ENCODE measurements at places on chromosomes 5 and 9.

DNA sequence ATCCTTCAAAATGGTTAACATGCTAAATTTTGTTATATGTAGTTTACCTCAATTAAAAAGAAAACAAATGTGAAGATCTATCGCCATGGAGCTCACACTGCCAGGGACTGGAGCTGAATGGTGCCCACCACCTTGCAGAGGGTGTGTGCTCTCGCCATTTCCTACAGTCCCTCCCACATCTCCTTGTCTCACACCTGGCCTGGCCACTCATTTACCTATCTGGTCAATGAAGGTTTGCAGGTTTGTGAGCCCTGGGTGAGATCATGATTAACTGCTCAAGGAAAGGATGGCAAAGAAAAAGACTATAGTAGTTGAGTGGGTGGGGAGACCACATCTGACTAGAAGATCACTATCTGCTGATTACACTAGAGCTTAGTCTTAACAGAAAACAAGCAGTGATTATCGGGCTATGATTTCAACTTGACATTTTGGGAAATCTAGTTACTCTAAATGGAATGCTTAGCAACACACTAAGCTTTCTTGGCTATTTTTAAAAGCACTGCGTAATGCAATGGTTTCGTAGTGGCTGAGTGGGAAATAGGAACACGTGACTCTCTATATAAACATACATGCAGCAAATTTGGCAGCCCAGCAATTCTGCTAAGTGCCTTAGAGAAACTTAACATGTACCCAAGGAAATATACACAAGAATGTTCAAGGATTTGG, 27.3 kb downstream of the PUM3 start:
- DNase-seq, result no peak

GRCh38 chr5:68147659-68148058, 67.9 kb upstream of the PIK3R1 start:
- DNase-seq, result no peak

DNA sequence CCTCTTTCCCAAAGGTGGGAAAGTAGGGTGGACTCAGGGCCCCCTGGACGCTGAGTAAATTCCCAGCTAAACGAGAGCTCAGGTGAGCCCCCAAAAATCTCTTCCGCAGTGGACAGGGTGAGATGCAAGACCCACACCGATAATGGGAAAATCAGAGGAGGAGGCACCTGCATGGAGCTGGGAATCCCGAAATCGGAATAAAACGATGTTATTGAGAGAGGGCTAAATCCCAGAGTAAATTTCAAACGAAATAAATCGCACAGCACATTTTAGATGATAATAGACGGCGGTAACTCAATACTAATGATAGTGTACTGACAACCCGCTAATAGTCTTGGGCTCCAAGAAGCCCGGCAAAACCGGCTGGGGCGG, 3.0 kb upstream of the BARHL1 start:
- DNase-seq, result no peak

DNA sequence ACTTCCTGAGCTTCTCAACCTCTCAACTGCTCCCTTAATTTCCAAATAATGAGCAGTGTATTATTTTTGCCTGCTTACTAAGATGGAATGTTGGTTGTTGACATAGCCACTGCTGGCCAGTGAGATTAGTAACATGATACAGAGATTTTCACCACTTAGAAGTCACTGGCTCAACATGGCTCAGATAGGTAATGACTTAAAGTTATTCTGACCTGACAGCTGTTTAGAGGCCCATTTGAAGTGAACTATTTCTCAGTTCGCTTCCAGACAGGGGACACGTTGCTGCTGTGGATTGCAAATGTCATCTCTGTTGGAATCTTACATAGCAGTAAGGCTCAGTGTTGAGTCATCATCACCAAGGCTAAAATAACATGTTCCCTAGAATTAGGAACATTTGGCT, 490.2 kb downstream of the TLE4 start:
- DNase-seq, result no peak

DNA sequence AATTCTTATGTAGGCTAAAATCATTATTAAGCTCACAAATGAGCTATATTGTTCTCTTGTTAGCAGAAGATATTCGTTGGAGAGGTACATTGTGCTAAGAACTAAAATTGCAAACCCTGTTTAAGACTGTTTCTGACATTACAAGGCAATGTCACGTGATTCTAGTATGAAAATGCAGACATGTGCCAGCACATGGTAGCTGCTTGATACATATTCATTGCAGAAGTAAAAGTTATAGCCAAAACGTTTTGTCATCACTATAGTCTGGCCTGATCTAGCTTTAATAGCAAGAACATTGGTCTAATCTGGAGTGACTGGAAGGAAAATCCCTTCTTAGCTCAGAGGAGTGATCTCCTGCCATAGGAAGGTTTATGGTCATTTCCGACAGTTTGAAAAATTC, 144.7 kb downstream of the CFAP90 start:
- DNase-seq, result no peak

- DNase-seq, result no peak
Measured at GRCh38 chr5:173645890-173646574, 29.6 kb upstream of the BOD1 start.

- DNase-seq, result no peak
Measured at GRCh38 chr9:3497857-3498256, 27.9 kb downstream of the RFX3 start.

- peak; percentile 60 for DNase-seq
Measured at GRCh38 chr5:59810041-59810440, 83.5 kb downstream of the PDE4D start.

DNA sequence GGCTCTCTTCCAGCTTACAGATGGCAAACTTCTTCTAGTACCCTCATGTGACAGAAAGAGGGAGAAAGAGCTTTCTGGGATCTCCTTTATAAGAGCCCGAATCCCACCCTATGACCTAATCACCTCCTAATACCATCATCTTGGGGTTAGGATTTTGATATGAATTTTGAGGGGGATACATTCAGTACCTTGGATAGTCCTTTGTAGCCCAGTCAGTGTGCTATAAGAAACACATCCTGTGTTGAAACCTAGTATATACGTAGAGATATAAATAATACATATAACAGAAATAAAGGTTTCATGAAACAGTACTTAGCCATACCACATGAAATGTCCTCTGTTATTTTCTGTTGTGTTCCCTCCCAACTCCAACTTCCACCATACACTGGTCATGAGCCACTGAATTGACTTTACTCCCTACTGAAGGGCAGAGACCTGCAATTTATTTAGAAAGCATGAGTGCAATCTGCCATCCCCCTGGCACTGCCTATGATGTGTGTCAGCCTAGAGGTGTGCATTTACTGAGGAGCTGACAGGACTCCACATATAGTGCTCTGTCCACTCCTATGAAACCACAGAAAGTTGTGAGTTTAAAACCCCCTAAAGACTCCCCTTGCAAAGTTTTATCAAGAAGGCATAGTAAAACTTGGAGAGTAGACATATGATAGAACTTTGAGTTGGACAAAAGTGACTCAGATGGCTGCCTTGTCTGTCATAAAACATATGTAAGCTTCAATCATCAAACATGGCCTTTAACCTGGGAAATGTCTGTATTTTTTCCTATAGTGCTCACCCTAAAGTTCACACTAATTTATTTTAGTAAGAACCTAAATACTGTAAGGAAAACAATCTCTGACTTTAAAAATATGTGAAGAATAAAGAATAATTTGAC, 12.8 kb downstream of the PIP5K1B start:
- no peak for DNase-seq

DNA sequence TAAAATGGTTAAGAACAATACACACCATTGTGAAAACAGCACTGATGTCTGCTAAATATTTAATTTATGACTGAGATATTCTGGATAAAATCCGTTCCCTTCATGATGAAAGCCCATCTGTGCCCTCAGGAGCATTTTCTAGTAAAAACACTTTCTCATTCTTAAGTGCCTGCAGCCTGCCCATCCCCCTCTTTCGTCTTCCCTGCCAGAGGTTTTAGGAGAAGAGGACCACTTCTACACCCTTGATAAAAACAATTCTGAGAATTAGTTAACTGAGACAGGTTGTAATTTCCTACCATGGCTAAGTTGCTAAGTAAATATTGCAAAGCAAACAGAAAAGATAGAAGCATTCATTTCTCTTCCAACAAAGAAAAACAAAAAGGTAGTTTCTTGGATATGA, 272.6 kb downstream of the ATPSCKMT start:
- DNase-seq, result no peak

DNA sequence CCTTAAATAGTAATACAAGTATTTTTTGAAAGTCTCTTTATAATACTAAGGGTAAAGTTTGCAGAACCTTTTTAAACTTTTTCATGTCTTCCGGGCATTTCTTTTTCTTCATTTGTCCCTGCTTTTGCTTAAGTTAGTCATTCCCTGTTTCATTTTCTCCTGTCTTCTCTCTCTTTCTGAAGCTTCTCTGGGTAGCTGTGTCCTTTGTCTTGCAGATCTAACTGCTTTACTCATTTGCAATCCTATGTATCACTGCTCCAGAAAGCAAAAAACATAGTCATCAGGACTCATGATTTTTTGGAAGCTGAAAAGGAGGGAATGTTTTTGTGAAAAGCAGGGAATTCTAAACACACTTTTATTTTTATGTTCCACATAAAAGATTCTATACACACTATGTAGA, 301.7 kb downstream of the MRPS30 start:
- no peak for DNase-seq

DNA sequence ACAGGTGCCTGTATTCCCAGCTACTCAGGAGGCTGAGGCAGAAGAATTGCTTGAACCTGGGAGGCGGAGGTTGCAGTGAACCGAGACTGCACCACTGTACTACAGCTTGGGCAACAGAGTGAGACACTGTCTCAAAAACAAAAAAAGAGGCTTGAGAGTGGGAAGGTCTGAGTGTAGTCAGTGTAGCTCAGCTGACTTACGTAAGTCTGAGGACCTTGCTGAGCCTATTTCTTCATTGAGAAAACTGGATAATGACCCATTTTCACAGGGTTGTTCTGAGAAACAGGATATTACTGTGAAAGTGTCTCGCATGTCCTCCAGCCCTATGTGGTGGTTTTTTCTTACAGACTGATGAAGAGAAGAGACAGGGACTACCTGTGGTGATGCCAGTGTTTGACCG, 66.7 kb downstream of the WDR41 start:
- no peak for DNase-seq

- DNase-seq, result no peak
Measured at GRCh38 chr5:136907371-136907770, 542.0 kb upstream of the TRPC7 start.

- DNase-seq, result no peak
Measured at GRCh38 chr5:123605822-123606221, 93.8 kb downstream of the CSNK1G3 start.

DNA sequence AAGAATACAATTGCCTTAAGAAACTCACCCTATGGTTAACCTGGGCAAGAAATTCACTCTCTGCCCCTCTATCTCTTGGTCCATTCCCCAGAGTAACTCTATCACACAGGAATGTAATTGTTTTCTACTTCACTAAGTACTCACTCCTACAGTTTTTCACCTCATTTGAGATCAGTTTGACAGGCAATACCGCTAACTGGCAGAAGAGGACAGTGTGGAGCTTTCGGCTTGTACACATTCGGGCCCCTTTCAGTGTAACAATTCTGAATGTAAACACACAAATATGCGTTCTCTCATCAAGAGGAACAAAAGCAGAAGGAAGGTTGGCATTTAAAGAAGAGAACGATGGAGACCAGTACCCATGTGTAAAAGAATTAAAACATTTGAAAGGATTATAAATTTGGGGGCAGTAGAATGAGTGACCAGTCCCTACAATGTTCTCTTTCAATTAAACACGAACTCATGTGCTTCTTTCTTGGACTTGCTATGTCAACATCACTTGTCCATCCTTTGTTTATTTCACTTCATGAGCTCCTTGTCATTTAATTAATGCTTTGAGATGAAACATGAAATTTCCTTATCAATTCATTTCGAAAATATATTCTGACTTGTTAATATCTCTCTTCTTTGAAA, 188.5 kb upstream of the GRAMD2B start:
- DNase-seq, result no peak

DNA sequence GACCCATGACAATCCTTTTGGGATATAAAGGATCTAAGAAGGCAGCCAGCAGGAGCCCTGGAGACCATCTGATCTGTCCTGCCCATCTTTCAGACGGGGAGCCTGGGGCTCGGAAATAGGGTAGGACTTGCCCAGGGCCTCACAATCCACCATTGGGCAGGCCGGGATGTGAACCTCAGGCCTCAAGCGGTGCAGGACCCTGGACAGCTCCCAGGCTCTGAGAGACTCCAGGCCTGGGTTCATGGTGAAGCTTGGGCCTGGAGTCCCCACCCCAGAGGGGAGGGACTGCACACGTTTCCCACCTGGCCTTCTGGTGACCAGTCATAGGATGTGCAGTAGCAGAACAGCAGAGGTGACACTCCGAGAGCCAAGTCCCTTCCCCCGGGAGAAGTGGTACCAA, 36.6 kb upstream of the RAPGEF1 start:
- DNase-seq, result no peak

DNA sequence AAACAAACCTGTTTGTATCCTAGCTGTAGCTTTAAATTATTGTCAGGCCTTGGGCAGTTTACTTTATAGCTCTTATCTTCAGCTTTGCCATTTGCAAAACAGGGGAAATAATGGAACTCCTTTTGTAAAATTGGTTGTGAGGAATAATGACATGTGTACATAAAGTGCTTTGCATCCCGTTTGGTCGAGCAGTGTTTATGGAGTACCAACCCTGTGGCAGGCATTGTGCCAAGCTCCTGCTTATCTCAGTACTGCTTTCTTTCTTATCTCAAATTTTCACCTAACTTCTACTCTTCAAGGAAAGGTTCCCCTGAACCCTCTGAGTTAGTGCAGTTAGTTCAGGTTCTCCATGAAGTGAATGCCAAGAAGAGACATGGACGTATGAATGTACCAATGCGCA, 9.4 kb upstream of the TENT2 start:
- no peak for DNase-seq

- DNase-seq, result no peak
Measured at GRCh38 chr5:109324351-109324750, 85.4 kb downstream of the PJA2 start.

- DNase-seq, result no peak
Measured at GRCh38 chr5:14917719-14918118, 46.1 kb upstream of the ANKH start.

DNA sequence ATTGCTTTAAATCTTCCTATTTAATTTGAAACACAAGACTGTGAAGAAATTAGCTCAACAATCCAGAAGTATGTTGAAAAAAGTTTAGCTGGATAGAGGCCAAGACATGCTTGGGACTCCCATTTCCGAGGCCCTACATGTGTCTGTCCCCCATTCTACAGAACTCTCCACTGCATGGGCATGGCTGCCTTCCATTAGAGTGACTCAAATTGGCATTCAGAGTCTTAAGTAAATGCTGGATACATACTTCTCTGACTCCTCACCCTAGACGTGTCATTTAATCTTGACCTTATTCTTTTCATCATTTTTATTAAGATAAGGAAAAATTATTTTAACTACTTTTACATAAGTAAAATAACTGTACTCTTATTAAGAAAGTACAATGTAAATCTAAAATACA, 530.4 kb upstream of the CDH9 start:
- no peak for DNase-seq

DNA sequence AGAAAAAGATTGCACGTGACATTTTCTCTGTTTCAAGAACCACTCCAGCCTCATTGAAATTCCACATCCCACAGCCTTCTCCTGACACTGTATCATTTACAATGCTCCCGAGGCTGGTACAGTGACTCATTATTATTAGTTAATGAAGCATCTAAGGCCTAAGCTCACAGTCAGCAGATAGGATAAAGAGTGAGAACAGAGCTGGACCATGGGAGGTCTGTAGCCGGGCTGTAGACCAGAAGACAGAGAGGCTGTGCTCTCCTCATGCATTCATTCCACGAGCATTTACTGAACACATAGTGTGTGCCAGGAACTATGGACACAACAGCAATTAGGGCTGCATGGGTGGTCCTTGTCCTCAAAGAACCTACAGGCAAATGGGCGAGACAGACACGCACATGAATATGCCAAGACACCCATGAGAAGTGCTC, 47.3 kb upstream of the GALNT10 start:
- DNase-seq, result no peak

- no peak for DNase-seq
Measured at GRCh38 chr5:74316064-74316603, 324.4 kb downstream of the ENC1 start.
